Activated CD8-positive, alpha-beta memory T cell treated with anti-CD3 and anti-CD28 coated beads for 24 hours (primary cell): ENCODE measurements at places on chromosomes 12 and 14.

GRCh38 chr12:103771466-103771865, 69.6 kb downstream of the NT5DC3 start:
- no peak for DNase-seq

DNA sequence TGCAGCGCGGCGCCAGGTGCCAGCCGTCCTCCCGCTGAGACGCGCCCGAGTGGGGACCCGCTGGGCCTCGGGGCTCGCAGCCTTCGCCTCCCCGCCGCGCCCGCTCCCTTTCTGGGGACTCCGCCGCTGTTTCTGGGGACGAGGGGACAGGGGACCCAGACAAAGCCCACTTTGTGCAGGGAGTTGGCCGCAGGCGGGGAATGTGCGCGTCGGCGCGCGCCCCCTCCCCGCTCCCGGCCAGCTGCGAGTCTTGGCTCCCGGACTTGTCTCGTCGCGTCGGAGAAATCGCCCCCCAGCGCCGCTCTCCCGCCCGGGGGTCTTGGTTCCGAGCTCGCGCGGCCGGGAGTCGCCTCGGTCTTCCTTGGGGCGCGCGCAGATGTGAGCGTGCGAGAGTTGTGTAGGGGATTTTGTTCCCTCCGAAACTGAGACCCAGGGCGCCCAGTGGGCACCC, 717 bp downstream of the VASH1 start:
- no peak for DNase-seq

DNA sequence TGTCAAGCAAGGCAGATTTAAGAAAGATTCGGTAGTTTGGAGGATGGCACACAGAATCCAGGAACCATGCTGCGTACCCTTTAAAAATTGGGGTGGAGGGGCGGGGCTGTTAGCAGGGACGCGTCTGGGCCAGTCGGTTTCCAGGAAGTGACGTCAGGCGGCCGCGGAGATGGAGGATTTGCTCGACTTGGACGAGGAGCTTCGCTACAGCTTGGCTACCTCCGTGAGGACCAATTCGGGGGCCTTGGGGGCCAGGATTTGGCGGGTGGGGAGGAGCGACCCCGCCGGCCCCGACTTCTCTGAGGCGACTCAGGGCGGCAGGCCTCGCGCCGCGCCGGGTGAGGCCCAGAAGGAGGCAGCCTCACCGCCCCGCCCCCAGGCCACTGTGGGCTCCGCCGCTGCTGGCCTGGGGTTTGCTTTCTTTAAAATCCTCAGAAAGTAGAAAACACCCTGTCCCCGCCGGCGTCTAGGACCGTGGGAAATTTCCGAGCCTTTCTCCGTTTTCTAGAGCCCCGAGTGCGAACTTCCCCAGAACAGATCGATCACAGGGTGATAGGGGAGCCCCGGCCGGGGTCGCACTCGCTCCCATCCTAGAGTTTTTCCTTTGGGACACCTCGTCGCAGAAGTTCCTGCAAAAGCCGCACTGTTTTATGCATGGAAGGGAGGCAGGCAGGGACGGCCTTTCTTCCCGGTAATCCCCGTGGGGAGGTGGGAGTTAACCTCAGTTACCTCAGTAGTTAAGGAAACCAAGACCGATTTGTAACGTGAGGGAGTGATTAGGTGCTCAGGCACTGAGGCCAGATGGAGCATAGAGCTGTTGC, at the start of gene IFT43:
IFT43 (plus strand) TSS at position 146 of the 821 bp plus-strand sequence; CDS start at position 170, 24 bp downstream.
- peak; percentile 95 for DNase-seq

DNA sequence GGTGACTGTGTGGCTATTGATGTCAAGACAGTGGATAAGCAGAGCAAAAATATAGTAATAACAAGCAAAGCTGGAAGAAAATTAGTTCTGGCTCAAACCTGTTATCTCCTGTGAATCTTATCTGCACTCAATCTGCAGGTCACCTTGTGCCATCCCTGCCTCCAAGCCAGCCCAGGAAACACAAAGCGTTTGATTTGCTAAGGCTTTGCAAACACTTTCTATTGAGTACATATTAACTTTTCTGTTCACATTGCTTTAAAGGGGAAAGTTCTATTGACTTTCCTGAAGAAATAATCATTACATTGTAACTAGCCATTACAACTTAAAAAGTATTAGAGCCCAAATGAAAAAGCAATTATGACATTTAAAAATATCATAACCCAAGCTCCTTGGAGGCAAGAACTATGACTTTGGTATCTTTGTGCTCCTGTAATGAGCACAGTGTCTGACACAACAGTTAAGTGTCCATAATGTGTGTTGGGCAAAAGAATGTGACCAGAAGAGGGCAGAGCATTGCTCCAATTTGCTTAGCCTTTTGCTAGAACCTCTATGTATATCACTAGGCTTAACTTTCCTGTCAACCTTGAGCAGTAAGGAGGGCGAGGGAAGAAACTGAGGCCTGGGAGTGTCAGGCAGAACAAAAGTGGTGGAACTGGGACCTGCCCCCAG, 24.7 kb downstream of the SERPINA3 start:
- DNase-seq: no peak

DNA sequence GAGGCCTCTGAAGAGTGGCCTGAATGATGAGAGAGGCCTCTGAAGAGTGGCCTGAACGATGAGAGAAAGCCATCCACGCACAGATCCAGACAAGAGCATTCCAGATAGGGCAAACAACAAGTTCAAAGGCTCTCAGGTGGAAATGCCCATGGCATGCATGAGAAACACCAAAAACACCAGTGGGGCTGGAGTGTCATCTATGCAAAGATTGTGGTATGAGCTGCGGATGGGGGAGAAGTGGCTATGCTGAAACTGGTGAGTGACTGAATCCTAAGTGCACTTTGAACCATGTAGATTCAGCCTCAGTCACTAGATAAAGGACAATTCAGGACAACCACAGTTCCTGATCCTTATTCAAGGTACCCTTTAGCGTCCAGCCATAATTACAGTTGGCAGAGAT, 79.4 kb upstream of the GZMB start:
- DNase-seq: no peak

GRCh38 chr14:105023144-105023543, 2.3 kb upstream of the CDCA4 start:
- no peak for DNase-seq

DNA sequence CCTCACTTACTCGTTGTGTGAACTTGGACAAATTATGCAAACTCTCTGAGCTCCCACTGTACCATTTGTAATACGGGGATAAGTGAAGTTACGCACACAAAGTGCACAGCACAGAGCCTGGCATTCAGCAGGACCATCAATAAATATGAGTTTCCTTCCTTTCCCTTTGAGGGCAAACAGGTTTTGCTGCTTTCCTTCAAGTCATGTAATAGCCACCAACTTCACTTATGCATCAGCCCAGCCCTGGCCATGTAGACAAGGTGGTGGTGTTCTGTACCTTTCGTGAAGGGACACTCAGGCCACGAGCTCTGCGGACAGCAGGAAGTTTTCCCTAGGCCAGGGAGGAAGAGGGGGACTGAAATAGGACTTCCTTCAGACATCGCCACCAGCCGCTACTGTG, 272.7 kb downstream of the CACNA1C start:
- DNase-seq: no peak

DNA sequence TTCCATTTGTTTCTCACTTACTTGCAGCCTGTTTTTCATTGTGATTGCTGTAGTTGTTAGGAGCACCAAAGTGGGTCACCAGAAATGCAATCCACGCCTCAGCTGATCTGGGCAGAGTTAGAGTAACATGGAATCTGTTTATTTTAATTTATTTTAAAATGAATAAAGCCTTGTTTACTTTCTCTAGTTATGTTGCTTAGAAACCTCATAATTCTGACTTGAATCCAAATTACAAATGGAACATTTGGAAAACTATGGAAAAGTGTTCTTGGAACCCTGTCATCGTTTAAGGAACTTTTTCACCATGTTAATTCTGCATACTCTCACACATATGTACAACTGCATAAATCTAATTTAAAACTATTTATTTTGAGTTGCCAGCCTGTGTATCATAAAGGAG, 92.2 kb upstream of the DAAM1 start:
- no peak for DNase-seq

DNA sequence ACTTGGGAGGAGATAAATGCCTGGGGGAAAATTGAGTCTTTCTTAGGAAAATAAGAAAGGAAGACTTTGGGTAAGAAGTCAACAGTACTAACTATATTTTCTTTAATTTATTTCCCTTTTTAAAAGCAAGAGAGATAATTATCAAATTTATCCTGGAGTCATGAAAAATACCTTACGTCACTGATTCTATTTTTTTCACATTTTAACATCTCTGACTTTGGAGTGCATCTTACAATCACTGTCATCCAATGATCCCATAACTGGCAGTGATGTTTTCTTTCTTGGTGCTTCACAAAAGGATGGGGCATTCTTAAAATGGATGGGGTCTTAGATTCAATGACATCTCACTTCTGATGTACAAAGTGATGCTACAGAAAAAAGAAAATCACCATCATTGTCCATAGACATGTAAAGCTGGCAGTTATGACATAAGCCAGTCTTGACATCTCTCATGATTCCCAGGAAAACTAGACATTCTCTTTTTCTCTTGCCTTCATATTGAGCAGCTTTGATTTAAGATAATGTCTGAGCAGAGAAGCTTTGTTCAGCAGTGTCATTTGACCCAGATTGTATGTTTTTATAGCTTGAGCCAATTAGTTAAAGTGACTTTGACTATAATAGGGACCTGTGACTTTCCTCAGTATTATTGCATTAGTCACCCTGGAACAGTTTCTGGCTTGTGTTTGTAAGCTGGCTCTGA, 236.2 kb downstream of the EGLN3 start:
- no peak for DNase-seq

- no peak for DNase-seq
Measured at GRCh38 chr12:59119676-59120075, 199.4 kb upstream of the LRIG3 start.

GRCh38 chr12:69986114-69986513, 161.1 kb downstream of the MYRFL start:
- DNase-seq: no peak

DNA sequence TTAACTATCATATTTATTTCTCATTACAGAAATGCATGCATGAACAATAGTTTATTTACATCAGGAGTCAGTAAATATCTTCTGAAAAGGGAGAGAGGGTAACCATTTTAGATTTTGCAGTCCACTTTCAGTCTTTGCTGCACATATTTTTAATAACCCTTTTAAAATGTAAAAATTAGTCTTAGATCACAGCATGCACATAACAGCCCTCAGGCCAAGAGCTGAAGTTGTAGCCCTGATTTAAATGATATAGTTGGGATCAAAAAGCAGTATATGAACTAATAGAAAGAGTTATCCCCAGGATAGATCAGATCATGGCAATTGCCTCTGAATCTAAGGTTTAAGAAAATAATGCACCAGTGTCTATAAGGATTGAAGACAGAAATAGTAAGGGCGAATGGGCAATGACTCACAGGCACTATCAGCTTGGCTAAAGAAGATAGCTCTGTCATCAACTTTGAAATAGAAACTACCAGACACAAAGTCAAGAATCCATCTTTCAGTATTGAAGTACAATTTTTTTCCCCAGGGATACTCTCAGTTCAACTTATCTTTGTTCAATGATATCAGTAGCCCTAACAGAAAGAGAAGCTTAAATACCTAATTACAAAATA, 13.1 kb upstream of the CLEC7A start:
- no peak for DNase-seq

DNA sequence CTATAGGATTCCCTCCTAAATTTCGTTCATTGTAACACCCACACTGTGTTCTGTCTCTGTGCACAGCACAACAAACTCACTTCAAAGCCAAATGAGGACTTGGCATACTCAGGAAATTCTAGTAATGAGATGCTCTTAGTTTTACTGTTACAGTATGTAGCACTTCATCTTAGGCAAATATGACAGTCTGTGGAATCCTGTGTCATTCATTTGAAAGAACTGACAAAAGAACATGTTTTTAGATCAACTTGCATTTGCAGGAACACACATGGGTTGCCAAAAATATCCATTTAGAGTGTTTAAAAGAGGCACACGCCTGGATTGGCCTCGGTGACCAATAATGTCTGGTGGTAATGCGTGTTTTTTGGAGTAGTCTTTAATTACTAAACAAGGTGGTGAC, 56.5 kb downstream of the PDE3A start:
- DNase-seq: no peak

DNA sequence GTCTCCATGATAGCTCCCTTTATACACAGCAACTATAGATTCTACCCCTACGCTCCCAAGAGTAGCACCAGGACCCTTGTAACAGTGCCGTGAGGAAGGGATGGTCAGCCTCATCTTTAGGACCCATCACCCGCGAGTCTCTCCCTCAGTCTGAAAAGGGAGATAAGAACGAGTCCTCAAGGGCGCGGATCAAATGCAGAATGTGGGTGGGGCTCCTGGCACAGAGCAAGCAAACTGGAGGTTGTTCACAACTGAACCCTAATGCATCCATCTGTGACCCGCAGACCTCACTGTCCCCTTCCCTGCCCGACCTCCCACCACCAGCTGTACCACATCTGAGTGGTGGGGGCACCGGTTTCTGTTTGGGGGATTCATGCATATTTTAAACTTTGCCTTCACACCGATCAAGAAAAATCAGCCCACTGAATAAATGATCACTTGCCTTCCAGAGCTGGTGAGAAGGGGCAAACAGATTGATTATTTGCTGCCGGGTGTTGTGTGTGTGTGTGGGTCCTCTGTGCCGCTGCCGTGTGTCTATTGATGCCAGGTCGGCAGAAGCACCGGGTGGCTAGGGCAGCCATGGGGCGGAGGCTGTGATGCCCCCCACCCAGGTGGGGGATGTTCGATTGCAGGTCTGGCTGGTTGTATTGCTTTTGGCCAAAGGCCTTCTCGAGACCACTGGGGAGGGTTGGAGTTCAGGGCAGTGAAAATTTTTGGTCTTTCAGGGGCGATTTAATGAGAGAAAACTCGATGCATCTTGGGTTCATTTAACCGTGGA, 35.7 kb upstream of the BEGAIN start:
- DNase-seq: no peak

DNA sequence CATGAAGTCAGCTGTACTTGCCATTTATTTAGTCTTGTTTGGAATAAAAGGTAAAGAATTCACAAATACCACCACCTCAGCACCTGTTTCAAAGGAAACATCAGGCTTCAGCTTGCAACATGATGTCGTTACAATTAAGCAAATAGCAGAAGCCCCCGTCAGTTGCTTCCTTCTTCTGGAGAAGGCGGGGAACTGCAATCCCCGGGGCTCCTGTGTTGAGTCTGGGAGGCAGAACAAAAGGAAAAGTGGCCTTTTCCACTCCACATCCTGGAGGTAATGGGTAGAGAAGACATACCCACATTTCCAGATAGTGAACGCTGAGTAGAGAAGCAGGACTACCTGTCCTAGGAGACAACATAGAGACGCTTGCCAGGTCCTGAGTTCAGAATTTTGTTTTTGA, 92.8 kb downstream of the DNAH10 start:
- no peak for DNase-seq

DNA sequence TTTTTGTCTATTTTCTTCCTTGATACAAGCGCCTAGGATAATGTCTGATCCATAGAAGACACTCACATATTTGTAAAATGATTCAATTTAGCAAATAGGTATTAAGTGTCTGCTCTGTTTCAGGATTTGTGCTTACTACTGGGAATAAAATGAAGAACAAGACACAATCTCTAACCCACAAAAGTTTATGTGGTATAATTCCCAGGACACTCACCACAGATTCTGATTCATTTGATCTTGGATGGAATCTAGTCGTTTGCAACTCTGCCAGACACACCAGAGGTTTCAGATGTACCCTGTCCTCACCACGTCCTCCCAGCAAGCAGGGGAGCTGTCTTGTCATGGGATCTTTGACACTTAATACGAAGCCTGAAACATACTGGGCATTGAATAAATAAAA, 208.3 kb downstream of the LRIG3 start:
- DNase-seq: no peak

- no peak for DNase-seq
Measured at GRCh38 chr14:51730098-51730497, 78.4 kb downstream of the FRMD6 start.

- no peak for DNase-seq
Measured at GRCh38 chr12:119877639-119877948, 474 bp upstream of the CIT start.
